ENCODE measurements at places on chromosomes 4 and X. TPM values are rescaled to one million over a fixed set of nuclear protein-coding genes. Genes with fewer than 3 reads are reported as not detected.

The THAP9 gene
- total RNA-seq: 8.7 TPM

The CLRN2 gene
- not detected for total RNA-seq

The SPANXA1 gene
- total RNA-seq: not detected

The GLRB gene
- total RNA-seq: 2.0 TPM

The IL2 gene
- total RNA-seq: not detected

The PCDH10 gene
- 1.7 TPM for total RNA-seq

DNA sequence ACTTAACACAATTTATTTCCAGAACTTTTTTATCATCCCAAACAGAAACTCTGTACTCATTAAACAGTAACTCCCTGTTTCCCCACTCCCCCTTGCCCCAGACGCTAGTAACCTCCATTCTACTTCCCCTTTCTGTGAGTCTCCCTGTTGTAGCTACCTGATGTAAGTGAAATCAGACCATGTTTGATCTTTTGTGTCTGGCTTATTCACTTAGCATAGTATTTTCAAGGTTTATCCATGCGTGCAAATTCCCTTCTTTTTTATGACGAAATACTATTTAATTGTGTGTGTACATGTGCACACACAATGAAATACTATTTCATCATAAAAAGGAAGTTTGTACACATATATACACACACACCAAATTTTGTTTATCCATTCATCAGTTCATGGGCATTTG is 5.2 kb downstream of the PKD2 start:
- DNase-seq: no peak

DNA sequence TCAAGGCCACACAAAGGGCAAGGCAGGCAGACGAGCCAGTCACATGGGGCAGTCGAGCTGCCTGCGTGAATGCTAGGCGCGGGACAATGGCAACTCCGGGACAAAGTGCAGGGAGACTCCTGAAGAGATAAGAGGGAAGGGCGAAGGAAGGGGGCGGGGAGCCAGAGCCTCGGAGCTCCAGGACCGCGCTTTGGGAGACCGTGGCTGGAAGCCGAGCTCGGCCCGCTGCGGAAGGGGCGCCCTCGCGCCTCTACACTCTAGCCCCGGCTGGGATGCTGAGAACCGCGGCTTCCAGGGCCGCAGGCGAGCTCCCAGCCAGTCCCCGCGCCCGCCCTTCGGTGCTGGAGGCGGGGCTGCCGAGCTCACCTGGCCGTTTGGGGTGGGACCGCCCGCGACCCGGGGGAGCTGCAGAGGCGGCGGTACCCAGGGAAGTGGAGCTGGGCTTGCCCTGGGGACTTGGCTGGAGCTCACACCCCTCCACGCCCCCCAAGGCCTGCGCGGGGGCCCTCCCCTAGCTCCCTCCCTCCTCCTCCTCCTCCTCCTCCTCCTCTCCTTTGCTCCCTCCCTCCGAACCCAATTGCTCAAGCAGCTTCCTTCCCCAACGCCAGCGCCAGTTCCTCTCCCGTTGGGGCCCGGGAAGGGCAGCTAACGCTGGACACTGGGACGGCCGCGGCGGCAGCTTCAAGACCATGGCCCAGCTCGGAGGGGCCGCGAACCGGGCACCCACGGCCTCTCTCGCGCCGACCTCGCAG is at the start of gene SOWAHD:
SOWAHD (plus strand) TSS at position 610 of the 752 bp plus-strand sequence; CDS start at position 690, 80 bp downstream.
- peak; percentile 36 for DNase-seq

DNA sequence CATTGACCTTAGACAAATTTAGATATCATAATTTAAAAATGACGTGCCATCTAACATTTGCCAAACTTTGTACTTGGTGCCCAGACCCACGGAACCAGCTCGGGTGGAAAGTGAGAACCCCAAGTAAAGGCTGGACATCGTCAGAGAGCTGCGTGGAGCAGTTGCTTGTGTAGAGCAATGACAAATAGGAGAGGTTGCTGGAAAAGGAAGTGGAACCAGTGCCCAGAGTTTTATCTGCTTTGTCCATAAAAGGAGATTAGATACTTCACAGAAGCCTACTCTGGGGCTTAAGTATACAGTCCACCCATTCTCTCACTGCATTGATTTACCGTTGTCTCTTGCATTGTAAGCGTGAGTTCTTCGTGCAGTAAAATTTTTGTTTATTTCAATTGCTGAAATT is 5.4 kb upstream of the TBC1D1 start:
- DNase-seq: no peak

DNA sequence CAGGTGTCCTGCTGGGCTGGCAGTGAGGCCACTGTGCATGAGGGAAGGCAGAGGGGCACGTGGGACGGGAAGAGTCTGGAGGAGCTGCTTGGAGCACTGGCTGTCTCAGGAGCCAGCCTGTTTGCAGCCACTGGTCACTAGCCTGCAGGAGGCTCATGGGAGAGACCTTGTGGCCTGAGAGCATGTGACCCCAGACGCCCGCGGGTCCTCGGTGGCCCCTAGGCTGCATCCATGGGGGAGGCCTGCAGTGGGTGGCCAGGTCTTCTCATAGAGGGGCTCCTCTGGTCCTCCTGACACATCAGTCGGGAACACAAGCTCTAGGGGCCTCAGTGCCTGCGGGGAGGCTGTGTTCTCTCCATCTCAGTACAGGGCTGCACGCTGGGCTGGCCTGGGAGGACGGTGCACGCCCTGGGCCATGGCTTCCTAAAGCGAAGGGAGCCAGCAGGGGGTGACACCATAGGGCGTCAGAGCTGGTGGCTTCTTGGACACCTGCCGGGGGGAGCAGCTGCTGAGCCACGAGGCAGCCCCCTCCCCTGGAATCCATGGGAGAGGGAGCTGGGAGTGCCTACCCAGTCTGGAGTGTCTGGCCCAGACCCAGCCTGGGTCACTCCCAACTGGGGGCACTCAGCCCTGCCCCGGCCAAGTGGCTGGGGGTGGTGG is 12.3 kb downstream of the NAT8L start:
- DNase-seq: peak; percentile 16

- DNase-seq: peak; percentile 91
Measured at GRCh38 chr4:76251441-76252270, at the start of gene FAM47E. FAM47E (plus strand) TSS chr4:76251721; CDS start chr4:76251747, 26 bp downstream.

DNA sequence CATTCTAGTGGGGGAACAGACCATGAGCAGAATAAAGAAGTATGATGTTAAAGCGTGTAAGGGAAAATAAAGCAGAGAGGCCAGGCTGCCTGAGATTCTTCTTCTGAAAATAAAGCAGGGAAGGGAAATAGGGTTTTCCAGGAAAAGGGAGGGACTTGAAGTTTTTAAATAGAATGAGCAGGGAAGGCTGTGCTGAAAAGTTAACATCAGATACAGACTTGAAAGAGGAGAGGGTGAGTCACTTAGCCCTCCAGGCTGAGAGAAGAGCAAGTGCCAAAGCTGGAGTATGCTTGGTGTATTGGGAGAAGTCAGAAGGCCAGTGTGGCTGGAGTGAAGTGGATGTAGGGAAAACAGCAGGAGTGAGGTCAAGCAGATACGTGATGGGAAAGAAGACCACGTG is 10.0 kb upstream of the PLK4 start:
- DNase-seq: no peak

GRCh38 chr4:77800483-77801259 is 18.5 kb downstream of the CNOT6L start:
- DNase-seq: no peak

- no peak for DNase-seq
Measured at GRCh38 chr4:65033899-65034298, 624.6 kb upstream of the TECRL start.

GRCh38 chr4:105551965-105552746 is at the start of gene ARHGEF38:
ARHGEF38 (plus strand) TSS chr4:105552620; CDS start chr4:105552766, 146 bp downstream.
- DNase-seq: no peak

DNA sequence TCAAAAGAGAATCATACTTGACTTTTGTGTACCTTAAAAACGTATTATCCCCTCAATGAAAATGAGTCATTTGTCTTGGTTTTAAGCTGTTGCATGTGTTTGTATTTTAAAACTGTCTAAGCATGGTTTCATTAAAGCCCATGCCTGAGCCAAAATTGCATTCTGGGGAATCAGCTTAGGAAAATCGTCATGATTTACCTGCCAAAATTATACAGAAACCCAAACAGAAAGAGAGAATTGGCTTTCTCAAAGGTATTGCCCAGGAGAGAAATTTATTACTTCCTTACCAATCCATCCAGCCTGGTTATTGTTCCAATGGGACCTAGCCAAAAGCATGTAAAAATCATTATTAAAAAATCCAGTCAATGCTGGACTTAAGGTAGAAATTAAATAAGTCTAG is 37.6 kb downstream of the GPR174 start:
- no peak for DNase-seq

DNA sequence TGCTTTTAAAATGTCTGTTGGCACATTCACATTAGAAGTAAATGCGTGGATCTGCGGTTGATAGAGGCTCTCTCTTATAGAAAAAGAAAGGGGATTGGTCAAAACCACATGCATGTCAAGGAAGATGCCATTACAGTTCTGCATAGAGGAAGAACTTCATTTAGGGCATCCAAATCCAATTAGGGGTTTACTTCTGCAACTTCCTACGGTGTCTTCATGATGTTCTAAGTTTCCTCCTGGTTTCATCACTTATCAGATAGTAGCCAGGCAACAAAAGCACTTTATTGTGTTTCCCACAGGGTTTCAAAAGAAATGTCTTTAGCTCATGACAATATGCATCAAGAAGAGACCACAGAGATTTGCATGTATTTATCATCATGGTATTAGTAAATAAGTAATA is 136.0 kb upstream of the HPGD start:
- DNase-seq: no peak

- no peak for DNase-seq
Measured at GRCh38 chrX:47902161-47902560, 65.5 kb downstream of the ZNF81 start.

DNA sequence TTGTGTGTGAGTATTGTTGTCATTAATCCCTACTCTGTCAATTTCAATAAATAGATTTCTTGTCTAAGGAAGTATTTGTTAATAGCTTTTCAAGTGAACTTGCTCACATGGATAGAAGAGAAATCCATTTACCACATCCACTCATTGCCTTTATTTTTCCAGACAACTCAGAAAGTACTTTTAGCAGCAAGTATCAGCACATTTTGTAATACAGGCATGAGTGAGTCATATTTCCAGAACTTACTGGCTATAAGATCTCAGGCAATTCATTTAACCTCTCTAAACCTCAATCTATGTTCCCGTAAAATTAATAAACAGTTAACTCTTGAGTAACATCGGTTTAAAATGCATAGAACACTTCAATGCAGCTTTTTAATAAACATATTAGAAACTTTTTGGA is 317.9 kb upstream of the PCDH7 start:
- no peak for DNase-seq
